ENCODE measurements at places on chromosomes 2 and 18.
A peak's percentile ranks its signal among the peaks of the same experiment; 100 is the strongest.

DNA sequence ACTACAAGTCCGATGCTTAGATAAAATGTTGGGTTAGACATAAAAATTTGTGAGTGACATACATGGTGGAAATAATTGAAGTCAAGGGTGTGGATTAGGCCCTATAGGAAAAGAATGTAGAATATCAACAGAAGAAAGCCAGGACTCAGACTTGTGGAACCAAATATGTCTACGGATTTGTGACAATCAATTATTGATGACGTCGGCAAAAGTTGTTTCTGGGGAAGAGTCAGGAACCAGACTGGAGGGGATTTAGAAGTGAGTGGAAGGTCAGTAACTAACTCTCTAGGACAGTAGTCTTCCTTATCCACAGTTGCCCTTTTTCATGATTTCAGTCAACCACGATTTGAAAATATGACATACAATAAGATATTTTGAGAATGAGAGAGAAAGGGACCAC lies 130.9 kb upstream of the TANK start:
- DNase-seq = no peak

DNA sequence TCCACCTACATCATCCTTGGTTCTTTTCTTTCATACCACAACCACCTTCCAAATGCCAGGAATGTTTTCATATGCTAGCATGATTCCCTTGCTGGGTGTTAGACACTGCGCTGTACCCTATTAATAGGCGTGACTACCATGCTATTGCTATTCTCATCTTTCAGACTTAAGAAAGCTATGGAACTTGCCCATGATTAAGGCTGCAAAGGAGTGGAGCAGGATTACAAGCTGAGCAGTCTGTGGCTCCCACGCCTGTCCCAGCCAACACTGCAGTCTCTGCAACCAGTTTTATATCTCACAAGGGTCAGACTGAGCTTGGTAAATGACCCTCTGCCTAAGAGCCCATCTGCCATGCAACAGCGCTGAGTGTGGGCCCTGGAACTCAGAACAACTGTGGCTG lies 285.7 kb upstream of the POU3F3 start:
- DNase-seq = no peak

GRCh38 chr2:198452327-198452726 lies 647.9 kb downstream of the PLCL1 start:
- DNase-seq = no peak

- no peak for DNase-seq
Measured at GRCh38 chr2:120546048-120546864, 189.4 kb upstream of the GLI2 start.

GRCh38 chr2:63679252-63679855 lies 90.6 kb downstream of the MDH1 start:
- DNase-seq = no peak

DNA sequence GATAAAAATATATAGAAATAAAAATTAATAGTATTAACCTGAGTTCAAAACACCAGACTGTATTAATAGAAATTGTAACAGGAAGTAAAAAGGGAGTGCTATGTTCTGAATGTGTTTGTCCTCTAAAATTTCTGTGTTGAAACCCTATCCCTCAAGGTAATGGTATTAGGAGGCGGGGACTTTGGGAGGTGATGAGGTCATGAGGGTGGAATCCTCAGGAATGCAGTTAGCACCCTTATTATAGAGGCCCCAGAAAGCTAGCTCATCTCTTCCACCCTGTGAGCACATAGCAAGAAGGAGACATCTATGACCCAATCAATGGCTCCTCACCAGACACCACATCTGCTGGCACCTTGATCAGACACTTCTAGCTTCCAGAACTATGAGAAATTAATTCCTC lies 124.5 kb downstream of the CMPK2 start:
- DNase-seq = no peak

DNA sequence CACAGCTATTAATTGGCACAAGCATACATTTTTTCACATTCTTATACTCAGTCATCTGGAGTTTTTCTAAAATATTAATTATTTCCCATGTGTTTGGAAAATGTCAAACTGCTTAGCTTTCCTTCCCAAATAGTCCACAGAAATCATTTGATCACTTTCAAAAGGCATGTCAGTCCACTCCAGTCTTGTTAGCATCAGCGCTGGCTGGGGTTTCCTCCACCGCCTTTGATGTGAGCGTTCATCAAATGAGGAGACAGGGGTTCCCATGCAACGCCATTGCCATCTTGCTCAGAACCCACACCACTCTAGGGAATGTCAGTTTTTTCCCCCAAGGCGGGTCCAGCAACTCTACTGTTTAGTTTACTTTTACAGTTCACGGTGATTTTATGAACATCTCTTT lies 13.1 kb upstream of the RAX start:
- DNase-seq = no peak

DNA sequence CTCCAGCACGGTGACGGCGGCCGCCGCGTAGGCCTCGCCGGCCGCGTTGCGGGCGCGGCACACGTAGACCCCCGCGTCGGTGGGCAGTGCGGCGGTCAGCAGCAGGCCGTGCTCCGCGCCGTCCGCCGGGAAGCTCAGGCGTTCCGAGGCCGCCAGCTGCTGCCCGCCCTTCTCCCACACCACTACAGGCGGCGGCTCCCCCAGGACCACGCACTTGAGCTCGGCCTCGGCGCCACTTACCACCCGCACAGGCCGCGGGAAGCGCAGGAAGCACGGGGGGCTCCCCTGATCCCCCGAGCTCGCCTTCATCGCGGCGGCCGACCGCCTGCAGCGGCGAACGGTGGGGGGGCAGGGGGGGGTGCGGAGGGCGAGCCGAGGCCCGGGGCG lies 422 bp downstream of the OBSL1 start:
- no peak for DNase-seq

- DNase-seq = no peak
Measured at GRCh38 chr18:8942021-8942908, 160.2 kb upstream of the NDUFV2 start.

DNA sequence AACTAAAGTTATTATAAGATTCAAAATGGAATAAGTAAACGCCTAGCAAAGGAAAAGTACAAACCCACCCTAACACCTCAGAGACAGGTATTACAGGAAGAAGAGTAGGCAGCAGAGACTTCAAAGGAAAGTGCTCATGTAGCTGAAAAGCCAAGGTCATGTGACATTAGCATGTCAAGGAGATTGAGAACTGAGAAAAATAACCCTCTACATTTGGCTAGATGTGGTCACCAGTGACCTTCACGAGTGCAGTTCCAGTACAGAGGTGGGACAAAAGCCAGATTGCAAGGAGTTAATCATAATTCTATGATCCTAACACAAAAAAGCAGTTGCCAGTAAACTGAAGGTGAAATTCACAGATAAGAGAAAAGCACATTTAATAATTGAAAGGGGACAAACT lies 252.7 kb downstream of the ZEB2 start:
- DNase-seq = peak; percentile 2

GRCh38 chr18:78906066-78906465 lies 73.6 kb upstream of the SALL3 start:
- no peak for DNase-seq

DNA sequence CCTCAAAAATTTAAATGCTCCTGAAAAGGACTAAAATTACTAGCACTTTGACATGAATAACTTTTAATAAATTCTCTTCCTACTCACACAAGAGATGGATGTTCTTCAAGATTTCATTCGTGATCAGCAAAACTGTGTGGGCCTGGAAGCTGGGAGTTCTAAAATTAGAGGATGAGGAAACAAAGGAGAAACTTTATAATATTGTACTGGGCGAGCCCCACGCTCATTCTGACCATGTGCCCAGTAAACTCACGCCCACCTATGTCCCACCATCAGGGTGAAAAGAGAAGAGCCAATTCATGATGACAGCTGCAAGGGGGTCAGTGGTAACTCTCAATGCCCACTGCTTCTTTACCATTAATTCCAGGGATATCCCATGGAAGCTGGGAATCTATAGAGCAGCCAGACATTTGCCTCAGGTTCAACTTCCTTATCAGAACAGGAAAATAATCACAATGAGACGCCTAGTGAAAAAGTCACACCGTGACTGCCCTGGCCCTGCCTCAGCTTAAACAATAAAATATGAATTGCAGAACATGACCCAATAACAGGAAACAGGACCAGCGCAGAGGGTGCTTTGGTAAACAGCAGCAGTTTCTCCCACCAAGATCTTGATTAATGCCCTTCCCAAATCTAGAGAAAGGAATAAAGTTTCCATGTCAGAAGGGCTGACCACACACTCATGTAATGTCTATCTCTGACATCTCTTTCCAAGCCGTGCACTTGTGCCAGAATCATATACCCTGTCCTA lies 438.6 kb downstream of the TXNL1 start:
- no peak for DNase-seq

- no peak for DNase-seq
Measured at GRCh38 chr2:85110991-85111560, 22.1 kb upstream of the TCF7L1 start.

- no peak for DNase-seq
Measured at GRCh38 chr18:37667836-37668235, 102.2 kb upstream of the CELF4 start.

GRCh38 chr18:29616867-29617266 lies 1425.7 kb downstream of the DSC3 start:
- no peak for DNase-seq

GRCh38 chr2:139778732-139779131 lies 998.5 kb upstream of the NXPH2 start:
- DNase-seq = no peak

- no peak for DNase-seq
Measured at GRCh38 chr2:129267559-129267958, 711.9 kb upstream of the RAB6C start.

GRCh38 chr18:41965634-41966255 lies 10.7 kb downstream of the PIK3C3 start:
- DNase-seq = no peak

DNA sequence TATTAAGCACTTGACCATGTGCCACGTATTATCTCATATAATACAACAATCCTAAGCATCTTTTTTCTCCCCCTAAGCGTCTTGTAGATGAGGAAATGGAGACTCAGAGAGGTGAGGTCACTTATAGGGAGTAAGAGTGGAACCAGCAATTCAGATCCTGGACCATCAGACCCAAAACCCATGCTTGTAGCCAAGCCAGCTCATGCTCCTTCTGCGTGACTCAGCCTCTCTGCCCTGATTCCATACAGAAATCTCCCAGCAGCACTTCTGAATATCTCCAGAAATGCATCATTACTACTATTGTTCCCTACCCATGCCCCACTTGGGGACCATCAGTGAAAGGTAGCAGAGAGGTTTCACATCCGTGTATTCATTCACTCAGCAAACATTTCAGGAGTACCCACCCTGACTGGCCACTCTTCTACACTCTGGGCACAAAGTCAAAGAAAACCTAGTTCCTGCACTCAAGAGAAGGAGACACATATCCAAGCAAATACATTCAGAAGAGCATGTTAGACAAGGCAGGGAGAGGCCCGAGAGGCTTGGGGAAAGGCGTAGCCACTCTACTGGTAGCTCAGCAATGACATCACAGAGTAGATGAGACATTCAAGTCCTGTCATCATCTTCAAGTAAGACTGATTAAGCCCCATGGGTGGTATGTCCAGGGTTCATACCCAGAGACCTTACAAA lies 141.9 kb downstream of the MTCL1 start:
- no peak for DNase-seq

- no peak for DNase-seq
Measured at GRCh38 chr2:232675381-232675780, 21.8 kb upstream of the GIGYF2 start.

- DNase-seq = no peak
Measured at GRCh38 chr2:121510857-121511256, 19.8 kb upstream of the RNU4ATAC start.

- no peak for DNase-seq
Measured at GRCh38 chr2:24225499-24226242, 50.8 kb downstream of the FAM228A start.

GRCh38 chr2:121605820-121606733 lies 43.2 kb downstream of the CLASP1 start:
- DNase-seq = no peak

DNA sequence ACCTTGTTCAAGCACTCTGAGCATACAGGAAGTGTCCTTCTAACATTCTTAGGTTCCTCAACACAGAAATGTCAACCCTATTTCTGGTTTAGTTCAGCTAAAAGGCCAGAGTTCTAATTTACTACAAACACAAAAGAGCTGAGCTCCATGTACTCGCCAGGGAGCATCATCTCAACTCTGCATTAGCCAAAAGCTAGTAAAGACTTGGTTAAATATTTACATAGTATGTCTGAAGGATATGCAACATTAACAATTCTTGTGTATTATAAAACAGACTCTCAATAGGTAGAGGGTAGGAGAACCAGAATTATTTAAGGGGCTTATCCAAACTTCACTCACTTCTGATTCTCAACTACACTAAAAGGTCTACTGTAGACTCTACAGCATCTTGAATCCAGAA lies 154.6 kb downstream of the THADA start:
- DNase-seq = no peak

DNA sequence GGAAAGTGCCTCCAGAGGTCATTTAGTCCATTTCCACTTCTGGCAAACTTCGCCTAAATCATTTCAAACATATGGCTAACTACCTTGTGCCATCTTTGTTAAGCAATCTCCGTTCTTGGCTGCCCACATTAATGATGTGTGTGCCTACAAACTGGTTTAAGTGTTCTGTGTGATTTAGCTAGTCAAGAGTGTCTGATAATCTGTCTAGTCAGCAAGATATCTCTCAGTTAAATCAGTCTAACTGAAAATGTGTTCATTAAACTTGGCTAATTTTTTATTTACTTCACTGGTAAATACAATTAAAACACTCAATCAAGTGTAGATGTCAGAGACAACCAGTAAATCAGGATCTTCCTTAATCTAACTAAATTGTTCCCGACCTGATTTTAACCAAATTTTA lies 352.4 kb downstream of the ERBB4 start:
- no peak for DNase-seq

DNA sequence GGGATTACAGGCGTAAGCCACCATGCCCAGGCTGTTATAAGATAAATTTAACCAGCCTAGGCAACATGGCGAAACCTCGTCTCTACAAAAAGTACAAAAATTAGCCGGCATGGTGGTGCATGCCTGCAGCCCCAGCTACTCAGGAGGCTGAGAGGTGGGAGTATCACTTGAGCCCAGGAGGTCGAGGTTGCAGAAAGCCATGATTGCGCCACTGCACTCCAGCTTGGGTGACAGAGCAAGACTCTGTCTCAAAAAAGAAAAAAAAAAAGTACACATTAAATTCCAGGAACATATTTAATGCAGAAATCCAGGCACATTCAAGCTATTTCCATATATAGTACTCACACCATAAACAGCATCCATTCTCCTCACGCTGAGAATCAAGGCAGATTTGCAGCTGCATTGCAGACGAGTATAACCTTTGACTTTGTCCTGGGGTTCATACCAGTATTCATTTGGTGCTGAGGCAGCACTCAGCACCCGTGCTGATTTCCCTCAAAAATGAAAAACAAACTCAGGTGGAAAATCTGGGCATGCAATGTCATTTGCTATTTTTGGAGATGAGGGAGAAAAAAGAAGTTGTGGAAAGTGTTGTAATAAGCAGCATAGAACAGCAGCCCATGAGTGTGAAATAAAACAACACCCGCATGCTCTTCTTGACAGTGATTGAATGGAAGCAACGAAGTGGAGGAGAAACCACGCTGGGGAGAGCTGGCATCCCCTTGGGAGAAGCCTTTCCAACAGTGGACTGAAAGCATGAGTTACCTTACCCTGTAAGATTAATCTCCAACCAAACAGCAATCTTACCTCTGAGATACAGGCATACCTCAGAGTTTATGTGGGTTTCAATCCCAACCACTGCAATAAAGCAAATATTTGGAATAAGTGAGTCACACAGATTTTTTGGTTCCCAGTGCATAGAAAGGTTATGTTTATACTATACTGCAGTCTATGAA lies 46.8 kb upstream of the ANXA4 start:
- DNase-seq = no peak

GRCh38 chr2:205702576-205702975 lies 20.3 kb downstream of the NRP2 start:
- DNase-seq = no peak

Measured in central memory CD4-positive, alpha-beta T cell (primary cell).